Activated effector memory CD4-positive, alpha-beta T cell treated with anti-CD3 and anti-CD28 coated beads, Interleukin-2, amount 50 U/mL, for 16 hours (primary cell): ENCODE measurements at places on chromosomes 16 and 17.

DNA sequence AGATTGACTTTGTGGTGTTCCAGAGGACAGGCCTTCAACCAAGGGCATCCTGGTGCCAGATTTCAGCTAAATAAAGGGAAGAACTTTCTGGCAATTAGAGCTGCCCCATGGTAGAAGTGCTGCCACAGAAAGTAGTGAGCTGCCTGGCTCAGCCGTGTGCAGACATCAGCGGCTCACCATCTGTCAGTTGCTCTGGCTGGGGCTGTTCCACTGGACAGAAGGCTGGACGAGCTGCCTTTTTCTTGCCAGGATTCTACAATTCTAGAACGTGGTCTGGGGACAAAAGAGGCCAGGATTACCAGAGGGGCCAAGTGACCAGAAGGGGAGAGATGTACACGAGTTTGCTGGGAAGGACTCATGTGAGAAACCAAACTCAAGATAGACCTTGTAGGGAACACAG, 107.0 kb upstream of the RPL38 start:
- no peak for DNase-seq

GRCh38 chr17:52297230-52298010, 138.9 kb upstream of the CA10 start:
- no peak for DNase-seq

DNA sequence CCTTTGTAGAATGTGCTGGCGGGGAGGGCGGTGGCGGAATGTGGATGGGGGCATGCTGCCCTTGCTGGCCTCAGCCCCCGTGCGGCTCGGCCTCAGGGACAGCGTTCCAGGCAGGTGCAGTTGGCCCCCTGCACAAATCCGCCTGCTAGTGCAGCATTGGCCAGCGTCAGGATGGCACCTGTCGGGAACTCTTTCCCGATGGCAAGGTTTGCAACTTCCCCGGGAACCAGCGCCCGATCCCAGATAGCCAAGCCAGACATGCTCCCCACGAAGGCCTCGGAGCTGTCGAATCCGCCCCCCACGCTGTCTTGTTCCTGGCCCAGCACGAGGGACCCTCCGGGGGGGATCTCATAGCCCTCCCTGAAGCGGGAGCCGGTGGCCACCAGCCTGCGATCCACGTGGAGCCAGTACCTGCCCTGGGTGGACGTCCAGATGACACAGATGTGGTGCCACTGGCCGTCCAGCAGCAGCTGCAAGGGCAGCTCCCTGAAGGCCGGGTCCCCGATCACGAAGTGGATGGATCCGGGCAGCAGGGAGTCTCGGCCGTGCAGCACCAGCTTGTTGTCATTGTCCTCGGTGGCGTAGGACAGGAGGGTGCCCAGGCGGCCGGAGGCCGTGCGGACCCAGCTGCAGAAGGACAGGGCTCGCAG, 2.8 kb downstream of the PTX4 start:
- DNase-seq, result peak; percentile 54

- DNase-seq, result no peak
Measured at GRCh38 chr17:76307299-76307965, 644 bp downstream of the QRICH2 start.

GRCh38 chr17:17621254-17621653, 29.7 kb upstream of the PEMT start:
- no peak for DNase-seq

- DNase-seq, result no peak
Measured at GRCh38 chr16:4606354-4606753, 8.3 kb downstream of the UBALD1 start.

DNA sequence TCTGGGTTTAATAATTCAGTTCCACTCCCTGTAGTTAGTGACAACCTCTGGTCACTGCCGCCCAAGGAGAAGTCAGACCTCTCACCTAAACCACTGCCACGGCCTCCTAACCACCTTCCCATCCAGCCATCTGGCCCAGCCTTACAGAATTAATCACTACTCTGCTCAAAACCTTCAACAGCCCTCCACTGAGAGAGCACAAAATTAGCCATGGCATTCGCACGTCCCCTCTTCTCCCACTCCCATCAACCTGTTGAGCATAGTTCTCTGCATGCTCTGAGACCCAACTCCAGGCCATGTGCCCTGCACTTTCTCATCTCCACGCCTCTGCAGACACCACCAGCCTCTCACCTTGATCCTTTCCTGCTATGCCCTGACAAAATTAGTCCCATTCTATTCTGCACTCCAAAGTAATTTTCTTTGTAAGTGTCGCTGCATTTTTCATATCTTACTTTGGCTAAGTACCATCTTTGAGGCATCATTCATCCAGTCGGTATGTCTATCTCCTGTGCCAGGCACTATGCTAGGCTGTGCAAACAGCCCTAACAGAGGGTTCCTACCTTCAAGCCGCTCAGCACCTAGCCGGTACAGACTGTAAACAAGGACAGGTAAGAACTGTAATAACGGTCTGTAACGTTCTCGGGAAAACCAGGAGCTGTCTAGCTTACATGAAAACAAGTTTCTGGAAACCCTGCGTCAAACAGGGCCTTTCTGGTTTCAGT, 963 bp downstream of the COPRS start:
- no peak for DNase-seq

DNA sequence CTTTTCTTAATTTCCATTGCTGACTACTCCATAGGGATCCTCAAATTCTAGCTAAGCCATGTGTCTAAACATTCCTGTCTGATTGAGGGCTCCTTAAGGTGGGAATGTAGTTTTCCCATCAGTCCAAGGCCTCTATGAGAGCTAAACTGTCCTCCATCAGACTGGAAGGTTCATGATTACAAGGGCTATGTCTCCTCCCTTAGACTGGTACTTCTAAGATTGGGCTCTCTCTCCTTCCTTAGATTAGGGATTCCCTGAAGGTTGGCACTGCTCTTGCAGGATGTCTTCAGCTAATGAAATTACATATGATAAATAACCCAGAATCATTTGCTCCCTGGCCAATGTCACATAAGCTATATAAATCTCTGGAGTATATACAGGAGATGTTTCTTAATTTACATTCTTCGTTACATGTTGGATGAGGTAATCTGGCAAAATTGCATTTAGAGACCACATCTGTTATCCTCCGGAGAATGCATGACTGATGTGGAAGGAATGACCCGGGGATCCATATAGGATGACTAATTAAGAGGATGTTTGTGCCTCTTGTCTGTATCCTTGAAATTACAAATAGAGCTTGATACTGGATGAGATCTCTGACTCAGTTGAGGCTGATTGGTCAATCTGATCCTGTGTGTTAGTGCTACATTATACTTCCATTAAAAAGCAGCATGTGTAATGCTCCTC, 14.2 kb downstream of the B4GALNT2 start:
- DNase-seq, result no peak

GRCh38 chr16:73882651-73883050, 414.0 kb upstream of the PSMD7 start:
- no peak for DNase-seq

DNA sequence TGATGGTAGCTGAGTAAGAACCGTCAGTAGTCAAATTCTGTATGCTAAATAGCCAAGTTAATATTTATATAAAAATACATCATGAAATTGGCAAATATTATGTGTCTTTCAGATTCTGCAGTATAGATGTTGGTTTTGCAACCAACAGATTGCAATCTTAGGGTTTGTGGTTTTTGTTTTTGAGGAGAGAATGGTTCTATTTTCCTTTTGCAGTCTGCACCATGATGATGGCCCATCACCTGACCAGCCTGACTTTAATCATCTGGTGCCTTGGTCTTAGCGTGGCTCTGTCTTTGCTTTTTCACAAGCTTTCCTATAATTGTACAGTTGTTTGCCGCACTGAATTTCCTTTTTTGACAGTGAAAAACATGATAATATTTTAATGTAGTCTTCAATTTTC, 50.7 kb downstream of the NUP93 start:
- no peak for DNase-seq
